NCI-H187 treated with DMSO at 0.1 percent for 48 hours (cell line): ENCODE measurements at places on chromosomes 1 and 21.

- no peak for DNase-seq
Measured at GRCh38 chr1:201736707-201737320, 92.1 kb upstream of the IPO9 start.

GRCh38 chr1:200379432-200379757 is 30.4 kb downstream of the ZNF281 start:
- DNase-seq: no peak

DNA sequence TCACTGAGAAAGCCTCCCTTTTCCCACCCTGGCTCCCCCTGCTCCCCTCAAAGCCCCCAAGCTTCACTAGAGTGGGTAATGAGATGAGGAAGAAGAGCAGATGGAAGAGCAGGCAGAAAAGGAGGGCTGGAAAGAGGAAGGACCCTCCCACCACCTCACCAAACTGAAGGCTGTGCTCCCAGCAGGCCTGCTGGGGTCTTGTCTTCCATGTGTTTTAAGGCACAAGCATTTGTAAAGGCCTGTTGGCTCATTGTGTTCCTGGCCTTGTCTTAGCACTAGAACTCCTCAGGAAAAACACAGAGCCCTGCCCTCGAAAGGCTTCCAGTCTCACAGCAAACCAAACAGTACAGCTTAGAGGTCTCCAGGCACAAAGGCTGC is 51.5 kb downstream of the TOMM20 start:
- no peak for DNase-seq

DNA sequence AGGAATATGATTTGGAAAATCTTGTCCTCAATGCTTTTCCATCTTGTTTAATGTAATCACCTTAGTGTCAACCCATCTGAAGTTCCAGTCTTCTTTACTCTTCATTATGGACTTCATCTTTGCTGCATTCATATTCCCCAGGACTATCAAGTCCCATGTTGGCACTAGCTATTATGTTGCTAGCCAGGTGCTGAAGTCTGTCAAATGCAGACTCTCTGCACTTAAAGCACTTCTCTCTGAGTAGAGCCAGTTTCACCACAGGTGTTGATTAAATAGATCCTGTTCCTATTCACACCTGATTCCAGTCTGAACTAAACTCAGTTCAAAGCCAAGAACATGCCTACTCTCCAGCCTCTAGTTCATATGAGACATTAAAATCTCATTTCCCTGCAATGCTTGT is 75.0 kb upstream of the PKN2 start:
- no peak for DNase-seq
